ENCODE measurements at places on chromosomes 7 and 10.

GRCh38 chr10:124918191-124918830 is 23.6 kb upstream of the ZRANB1 start:
- no peak for DNase-seq

- DNase-seq: no peak
Observed at GRCh38 chr7:13091974-13092707, 404.7 kb downstream of the ARL4A start.

DNA sequence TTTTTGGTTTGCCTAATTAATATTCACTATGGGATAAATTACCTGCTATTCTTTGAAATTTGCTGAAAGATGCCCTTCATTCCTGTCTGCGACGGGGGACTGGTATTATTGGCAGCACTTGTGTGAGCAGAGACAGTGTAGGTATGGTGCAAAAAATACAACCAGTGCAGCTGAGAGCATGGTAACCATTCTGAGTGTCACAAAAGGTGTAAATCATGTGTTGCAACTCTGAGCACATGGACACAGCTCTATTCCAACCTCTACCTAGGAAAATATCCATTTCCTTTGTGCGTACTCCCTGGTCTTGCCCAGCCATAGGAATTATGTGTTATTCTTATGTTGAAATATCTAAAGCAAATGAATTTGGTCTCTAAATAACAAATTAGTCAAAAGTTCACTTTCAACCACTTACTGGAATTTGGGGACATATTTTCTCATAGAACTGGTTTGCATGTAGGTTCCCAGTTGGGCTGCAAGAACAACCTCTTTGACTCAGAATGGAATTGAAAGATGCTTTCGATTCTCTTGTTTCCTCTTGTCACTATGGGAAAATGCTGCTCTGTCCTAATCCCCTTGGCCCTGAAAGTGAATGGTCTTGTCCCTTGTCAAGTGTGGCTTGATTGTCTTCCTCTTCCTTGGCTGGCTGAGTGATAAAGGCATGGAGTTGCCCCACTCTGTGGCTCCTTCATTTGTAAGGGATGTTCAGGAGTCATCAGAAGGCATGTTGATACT is 57.0 kb downstream of the CELF2 start:
- no peak for DNase-seq

DNA sequence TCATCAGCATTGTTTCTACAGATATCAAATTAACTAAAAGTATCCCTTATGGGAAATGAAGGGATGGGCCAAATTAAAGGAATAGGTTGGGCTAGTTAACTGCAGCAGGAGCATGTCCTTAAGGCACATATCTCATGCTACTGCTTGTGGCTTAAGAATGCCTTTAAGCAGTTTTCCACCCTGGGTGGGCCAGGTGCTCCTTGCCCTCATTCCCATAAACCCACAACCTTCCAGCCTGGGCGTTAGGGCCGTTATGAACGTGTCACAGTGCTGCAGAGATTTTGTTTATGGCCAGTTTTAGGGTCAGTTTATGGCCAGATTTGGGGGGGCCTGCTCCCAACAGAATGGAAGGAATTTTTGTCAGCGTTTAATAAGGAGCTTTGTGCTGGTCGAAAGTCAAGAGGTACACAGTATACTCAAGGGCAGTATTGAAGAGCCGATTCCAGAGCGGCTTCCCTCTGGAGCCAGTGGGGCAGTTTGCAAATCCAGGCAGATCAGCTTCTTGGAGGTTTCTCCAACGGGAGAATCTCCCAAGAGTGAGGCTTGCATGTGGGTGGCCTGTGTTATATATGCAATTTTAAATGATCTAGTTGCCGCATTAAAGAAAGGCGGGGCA is 7.7 kb downstream of the PFKP start:
- DNase-seq: no peak

- no peak for DNase-seq
Observed at GRCh38 chr10:118742032-118742431, 12.7 kb downstream of the CACUL1 start.

DNA sequence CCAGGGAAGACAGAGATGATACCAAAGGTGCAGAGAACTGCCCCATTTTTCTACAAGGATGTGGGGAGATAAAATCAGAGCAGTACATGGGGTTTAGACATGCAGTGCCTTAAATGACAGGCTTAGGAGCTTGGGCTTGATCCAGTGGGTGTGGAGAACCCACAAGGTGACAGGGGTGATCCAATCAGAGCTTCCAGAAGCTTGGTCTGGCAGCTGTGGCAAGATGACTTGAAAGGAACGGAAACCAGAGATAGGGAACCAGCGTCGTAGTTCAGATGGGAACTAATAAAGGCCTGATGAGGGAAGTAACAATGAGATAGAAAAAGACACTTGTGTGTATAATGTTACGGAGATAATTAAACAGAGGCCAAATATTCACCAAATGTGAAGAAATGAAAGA is 80.7 kb downstream of the SLC37A3 start:
- DNase-seq: no peak

GRCh38 chr7:105055621-105056020 is 41.6 kb downstream of the KMT2E start:
- DNase-seq: no peak

GRCh38 chr10:123994417-123995081 is 98.8 kb downstream of the CHST15 start:
- peak; percentile 87 for DNase-seq

DNA sequence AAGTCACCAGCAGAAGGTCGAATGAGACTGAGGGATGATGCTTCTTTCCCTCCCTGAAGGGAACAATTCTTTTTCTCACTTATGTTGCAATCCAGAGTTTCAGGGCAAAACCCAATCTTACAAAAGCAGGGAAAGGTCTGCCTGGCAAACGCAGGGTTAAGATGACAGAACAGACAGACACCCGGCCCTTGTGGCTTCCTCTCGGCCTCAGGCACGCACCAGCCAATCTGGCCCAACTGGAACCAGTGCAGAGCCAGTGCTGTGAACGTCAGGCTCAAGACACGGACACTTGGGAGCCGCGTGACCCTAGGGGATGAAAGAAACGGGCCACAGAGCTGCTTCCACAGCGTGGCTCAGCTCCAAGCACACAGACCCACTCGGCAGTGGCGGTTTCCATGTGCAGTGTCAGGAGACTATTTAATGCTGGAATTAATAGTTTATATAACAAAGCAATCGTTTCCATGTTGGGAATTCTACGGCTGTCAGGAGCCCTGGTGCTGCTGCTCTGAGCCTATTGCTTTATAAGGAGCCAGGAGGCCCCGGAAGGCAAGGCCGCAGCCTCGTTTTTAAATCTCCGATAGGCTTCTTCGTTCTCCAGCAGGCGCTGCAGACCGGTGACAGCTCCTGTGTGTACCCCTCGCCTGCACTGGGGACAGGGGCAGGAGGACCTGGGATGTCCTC is 198.4 kb downstream of the DIP2C start:
- DNase-seq: no peak

DNA sequence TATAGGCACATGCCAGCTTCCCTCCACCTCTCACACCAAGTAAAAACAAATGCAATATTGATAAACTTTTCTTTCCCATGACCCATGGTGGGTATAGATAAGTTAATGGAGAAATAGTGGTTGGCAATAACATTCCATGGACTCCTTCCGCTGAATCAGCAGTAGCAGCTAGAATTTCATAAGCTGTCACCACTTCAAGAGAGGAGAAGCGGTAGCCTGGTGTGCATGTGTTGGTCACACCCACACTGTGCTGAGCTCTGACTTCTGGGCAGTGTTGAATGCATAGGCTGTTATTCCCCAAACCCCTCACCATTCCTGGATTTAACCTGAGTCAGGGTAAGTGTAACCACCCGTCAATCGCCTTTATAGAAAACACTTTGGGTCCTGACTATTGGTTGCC is 32.5 kb upstream of the BMPER start:
- DNase-seq: no peak

GRCh38 chr7:51013861-51014511 is 231.3 kb upstream of the GRB10 start:
- no peak for DNase-seq

DNA sequence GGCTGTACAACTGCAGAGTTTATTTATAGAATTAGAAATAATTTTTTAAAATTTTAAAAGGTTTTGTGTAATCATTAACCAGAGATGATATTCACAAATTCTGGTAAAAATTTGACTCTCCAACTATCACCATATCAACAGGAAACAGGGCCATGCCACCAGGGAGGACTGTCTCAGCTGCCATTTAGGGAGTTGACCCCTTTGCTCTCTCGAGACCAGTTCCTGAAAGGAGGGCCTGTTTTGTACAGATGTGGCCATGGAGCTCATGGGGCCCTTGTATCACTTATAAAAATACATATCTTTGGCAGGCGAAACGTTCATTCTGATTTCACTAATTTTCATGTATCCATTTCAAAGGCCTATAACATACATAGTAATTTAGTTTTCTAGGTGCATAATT is 20.3 kb downstream of the H2AZ2 start:
- no peak for DNase-seq

DNA sequence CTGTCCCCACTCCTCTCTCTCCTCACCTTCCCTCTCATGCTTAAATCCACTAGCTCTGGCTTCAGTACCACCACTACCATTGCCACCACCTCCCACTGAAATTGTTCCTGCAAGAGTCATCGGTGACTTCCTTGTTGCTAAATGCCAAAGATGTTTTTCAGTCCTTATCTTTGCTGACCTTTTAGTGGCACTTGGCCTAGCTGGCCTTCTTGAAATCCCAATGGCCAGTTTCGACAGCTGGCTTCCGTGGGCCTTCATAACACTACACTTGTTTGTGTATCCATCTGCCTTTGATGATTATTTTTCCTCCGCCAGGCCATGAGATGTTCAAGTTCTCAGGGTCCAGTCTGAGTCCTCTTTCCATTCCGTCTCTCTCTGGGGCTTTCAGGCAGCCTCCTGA is 118.2 kb upstream of the NANOS1 start:
- no peak for DNase-seq

GRCh38 chr7:42627626-42628025 is 284.2 kb downstream of the C7orf25 start:
- no peak for DNase-seq

GRCh38 chr7:102459221-102459844 is 5.3 kb downstream of the ALKBH4 start:
- no peak for DNase-seq

GRCh38 chr10:130495891-130496636 is 359.9 kb downstream of the GLRX3 start:
- no peak for DNase-seq

- DNase-seq: no peak
Observed at GRCh38 chr10:118047157-118047719, 497 bp upstream of the RAB11FIP2 start.

GRCh38 chr10:100996678-100997359 is 2.8 kb upstream of the LZTS2 start:
- peak; percentile 23 for DNase-seq

- no peak for DNase-seq
Observed at GRCh38 chr10:12191715-12192114, 4.0 kb downstream of the NUDT5 start.

DNA sequence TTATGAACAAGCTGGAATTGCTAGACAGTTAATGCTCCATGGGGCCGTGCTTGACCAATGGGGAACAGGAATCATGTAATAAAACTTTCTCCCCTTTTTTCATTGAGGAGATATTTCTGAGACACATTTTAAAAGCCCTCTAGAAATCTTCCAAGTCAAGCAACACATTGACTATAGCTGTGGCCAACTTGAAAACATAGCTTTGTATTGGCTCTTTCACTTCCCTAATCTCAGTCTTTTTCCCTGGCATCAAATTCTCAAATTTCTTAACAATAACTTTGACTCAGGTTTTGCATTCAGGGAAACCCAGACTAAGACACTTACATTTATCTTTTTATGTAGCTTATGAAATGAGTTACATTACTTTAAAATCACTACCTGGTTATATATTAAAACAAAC is 947.1 kb upstream of the MBL2 start:
- DNase-seq: no peak
